ENCODE measurements at places on chromosomes 1 and 21.

DNA sequence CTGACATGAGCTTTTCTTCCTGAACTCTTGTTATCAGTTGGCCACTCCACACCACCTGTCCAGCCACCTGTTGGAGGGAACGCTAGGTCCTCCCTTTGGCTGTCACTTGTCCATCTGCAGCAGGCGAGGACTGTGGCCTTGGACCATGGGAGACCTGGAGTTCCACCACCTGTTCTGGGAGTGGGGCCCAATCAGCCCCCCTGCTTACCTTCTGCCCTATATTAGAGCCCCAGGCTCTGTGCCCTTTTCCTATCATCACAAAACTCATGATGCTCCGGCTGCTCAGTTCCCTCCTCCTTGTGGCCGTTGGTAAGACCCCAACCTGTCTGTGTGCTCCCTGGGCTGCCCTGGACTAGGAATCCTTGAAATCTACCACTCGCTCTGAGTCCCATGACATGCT is at the start of gene CELA3A:
Gene CELA3A, plus strand, starts transcription at position 249 of the 400 bp plus-strand sequence. Its CDS starts 18 bp downstream, at position 267.
- no peak for DNase-seq

GRCh38 chr21:33858667-33859372 is 56.8 kb downstream of the ATP5PO start:
- DNase-seq: no peak

- no peak for DNase-seq
These were observed 4.1 kb upstream of the AGTRAP start for GRCh38 chr1:11731691-11732283.

GRCh38 chr1:228987286-228987685 is 252.0 kb downstream of the RHOU start:
- DNase-seq: no peak
